GM23248 (cell line): ENCODE measurements at places on chromosomes 12 and 14.

- DNase-seq, result no peak
These were observed 301.5 kb upstream of the FBXO33 start for GRCh38 chr14:39733741-39734140.

- DNase-seq, result peak; percentile 37
These were observed 4.2 kb upstream of the TNS2 start for GRCh38 chr12:53045696-53046045.

DNA sequence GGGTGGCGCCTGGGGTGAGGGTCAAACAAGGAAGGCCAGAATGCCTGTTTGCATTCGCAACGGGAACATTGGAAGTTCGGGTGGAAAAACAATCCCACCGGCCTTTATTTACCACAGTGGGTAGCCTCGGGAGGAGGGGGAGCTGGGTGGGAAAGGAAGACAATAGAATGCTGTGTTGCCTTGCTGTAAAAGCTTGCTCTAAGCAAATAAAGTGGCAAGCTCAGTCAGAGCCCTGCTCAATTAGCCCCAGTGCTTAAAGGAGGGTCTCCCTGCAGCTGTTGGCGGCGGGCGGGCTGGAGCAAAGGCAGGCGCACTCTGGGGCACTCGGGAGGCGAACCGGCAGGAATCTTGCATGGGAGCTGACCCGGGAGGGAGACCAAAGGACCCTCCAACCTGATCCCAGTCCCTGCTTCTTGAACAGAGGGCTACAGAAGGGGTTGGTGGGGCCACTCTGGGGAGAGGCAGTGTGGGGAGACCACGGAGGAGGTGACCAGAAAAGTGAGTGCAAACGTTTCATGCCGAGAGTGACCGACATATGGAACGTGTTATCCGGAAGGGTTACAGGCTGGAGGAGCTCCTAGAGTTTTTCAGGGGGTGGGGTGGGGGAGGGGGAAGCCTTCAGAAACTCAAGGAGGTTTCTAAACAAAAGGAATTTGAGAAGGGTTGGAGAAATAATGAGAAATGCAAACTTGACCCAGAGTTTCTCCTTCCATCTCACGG, 48.5 kb downstream of the NTF3 start:
- peak; percentile 4 for DNase-seq

GRCh38 chr12:63164911-63165310, 13.9 kb upstream of the AVPR1A start:
- DNase-seq, result no peak

DNA sequence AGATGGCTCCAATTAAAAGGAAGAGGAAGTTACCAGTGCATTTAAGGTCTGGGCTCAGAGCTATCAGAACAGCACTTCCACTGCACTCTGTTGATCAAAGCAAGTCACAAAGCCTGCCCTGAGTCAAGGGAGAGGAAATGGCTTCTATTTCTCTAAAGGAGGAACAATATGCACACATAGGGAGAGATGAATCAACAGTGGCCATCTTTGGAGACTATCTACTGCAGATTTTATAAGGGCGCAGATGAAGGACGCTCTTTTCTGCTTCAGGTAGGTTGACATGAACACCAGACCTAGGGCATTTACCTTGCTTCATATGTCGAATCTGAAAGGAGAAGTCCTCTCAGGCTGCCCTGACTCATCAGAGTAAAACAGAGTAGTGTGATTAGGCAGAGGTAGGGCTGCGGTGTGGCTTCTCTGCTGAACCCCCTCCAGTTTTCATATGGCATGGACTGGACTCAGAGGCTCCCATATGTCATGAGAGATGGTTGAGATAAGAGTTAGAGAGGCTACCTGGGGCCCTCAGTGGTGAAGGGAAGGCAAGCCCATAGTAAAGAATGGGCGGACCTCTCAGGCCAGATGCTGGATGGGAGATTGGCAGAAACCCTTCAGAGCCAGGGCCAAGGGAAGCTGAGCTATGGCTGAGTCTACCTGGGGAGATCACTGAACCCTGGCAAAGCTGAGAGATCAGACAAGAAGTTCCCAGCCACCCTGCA, 84.4 kb downstream of the ARF6 start:
- DNase-seq, result no peak

GRCh38 chr14:61460063-61460462, 138.7 kb downstream of the PRKCH start:
- DNase-seq, result no peak
